ENCODE measurements at places on chromosomes 13 and 19.

GRCh38 chr13:47639738-47640447 lies 361.2 kb downstream of the SUCLA2 start:
- DNase-seq = no peak

DNA sequence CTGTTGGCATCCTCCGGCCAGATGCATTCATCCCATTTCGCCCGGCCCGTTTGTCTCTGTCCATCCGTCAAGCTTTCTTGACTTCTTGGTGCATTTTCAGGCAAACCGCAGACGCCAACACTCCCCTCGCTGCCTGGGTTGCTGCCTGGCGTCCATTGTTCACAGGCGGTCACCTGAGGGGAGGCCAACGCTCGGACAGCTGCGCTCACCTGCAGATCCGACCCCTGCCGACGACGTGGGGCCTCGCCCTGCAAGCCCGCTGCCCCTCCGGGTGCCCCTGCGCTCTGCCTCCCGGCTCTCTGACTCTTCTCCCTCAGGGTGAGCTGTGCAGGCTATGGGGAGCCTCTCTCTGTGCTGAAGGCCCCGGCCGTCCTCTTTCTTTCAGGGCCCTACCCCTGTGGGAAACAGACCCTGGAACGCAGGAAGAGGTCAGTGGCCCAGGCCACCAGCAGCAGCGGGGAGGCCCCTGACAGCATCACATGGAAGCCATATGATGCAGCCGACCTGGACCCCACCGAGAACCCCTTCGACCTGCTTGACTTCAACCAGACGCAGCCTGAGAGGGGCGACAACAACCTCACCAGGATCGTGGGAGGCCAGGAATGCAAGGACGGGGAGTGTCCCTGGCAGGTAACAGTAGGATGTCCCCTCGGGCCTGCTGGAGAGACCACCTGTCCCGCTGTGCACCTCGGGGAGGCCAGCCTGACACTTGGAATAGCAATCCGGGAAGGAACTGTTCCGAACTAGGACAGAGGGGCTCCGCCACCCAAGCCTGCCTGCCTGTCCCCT lies 14.8 kb upstream of the PROZ start:
- DNase-seq = no peak

GRCh38 chr13:23724196-23724970 lies 154.2 kb downstream of the TNFRSF19 start:
- DNase-seq = no peak

DNA sequence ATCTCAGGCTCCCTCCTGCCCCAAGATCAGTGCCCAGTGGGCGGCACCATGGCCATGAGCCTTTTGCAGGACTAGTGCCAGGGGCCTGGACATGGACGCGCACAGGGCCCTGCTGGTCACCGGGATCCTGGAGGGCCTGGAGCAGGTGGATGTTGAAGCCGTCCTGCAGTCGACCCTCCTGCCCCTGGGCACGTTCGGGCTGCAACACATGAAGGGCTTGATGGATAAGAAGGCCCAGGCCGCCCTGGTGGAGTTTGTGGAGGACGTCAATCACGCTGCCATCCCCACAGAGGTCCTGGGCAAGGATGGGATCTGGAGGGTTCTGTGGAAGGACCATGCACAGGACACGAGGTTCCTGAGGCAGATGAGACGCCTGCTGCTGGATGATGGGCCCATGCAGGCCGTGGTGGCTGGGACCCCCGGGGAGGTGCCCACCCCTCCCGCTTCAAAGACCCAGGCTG lies 38.0 kb upstream of the PNMA8B start:
- no peak for DNase-seq

DNA sequence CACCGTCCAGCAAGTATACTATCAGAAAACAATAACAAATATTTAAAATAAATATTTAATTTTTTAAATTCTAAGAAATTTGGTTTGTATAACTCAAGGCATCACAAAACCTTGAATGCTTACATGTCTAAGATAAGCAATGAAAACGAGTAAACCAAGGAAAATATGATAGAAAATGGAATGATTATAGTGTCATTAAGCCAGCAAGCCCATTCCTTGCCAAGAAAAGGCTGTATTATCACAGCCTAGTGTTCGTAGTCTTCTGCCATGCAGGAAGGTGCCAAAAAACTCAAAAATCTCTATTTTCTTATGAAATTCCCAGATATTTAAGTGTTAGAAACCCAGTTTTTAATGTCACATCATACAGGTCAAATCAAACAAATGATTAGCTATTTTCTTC lies 136.4 kb downstream of the STOML3 start:
- no peak for DNase-seq

DNA sequence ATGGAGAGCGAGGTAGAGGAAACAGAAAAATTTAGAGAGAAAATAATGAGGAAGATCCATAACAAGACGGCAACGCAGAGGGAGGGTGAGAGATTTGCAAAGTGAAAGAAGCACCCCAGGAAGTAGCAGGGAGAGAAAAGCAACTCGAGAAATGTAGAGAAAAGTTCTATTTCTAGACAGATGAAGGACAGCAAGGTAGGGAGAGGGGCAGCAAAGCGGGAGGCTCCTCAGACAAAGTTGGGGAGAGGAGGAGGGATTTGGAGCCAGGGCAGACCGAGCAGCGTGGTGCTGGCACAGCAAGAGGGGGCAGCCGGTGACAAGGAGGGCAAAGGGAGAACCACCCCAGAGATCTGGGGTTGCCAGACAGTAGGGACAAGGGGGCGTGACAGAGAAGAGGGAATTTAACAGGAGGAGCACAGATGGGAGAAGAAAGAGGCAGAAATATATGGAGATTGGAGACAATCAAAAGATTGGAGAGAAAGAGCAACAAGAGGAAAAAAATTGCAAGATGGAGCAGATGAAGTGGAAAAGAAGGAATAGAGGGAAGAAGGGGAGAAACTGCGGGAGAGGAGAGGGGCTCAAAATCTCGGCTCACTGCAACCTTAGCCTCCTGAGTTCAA lies 989 bp downstream of the ZNF766 start:
- DNase-seq = peak; percentile 6

DNA sequence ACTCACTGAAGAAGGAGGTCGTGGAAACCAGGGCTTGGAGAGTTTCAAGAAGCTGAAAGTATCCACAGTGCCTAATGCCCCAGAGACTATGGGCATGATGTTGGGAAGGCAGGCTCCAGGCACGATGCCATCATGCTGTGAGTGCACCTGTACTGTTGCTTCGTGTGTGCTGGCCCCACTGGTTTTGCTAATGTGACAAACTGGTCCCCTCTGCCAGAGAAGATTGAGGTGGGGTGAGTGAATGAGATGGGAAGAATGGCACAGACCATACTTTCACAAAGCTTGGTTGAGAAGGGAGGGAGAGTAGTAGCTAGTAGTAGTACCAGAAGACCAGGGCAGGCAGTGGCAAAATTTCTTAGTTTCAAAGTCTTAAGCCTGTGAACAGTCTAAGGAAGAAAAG lies 19.0 kb upstream of the POP4 start:
- DNase-seq = no peak

DNA sequence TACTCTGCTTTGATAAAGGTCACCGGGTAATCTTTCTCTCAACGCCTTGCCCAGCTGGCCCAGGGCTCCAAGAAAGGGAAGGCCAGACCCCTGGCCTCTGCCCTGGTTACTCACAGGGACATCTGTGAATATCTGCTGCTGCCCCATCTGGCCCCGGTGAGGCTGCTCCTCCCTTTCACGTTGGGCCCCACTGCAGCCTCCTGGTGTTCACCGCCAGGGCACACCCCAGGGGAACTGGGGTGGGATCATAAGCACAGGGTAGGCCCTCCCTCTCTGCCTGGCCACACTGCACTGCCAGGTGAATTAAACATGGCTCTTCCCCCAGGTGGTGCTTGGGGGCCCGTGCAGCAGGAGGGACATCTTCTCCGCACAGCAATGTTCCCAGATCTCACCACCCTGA lies 12.7 kb downstream of the LAIR1 start:
- DNase-seq = no peak

- DNase-seq = no peak
These were observed 578.5 kb downstream of the EFNB2 start for GRCh38 chr13:105956921-105957320.

Measured in activated naive CD8-positive, alpha-beta T cell treated with anti-CD3 and anti-CD28 coated beads for 36 hours (primary cell).